ENCODE measurements at places on chromosomes 12 and 14.
A peak's percentile ranks its signal among the peaks of the same experiment; 100 is the strongest.

GRCh38 chr12:68559246-68559645 is 51.5 kb upstream of the RAP1B start:
- peak; percentile 92 for DNase-seq

DNA sequence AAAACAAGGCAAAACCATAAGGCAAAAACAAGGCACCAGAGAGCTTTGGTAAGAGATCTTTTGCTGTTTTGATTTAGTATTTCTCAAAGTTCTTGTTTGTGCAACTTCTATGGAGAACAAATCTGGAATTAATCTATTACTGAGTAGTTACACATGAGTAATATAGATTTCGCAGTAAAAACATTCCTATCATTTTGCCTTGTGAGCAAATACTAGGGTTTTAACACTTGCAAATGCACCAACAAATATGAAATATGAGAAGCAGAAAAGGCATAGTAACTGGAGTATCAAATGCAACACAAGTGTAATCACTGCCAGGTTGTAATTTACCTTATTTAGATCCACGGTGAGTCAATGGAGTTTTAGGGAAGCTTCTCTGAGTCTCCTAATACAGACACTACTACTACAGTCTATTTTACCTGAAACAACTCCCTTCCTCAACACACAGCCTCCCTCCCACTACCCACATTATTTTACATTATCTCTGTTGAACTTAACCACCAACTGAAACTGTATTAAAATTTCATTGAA is 324.1 kb downstream of the FLRT2 start:
- no peak for DNase-seq

GRCh38 chr12:11794751-11795150 is 145.3 kb downstream of the ETV6 start:
- DNase-seq = no peak

- no peak for DNase-seq
Observed at GRCh38 chr12:47041327-47041726, 38.1 kb upstream of the PCED1B start.

- DNase-seq = no peak
Observed at GRCh38 chr12:80858356-80858755, 79.4 kb downstream of the LIN7A start.

DNA sequence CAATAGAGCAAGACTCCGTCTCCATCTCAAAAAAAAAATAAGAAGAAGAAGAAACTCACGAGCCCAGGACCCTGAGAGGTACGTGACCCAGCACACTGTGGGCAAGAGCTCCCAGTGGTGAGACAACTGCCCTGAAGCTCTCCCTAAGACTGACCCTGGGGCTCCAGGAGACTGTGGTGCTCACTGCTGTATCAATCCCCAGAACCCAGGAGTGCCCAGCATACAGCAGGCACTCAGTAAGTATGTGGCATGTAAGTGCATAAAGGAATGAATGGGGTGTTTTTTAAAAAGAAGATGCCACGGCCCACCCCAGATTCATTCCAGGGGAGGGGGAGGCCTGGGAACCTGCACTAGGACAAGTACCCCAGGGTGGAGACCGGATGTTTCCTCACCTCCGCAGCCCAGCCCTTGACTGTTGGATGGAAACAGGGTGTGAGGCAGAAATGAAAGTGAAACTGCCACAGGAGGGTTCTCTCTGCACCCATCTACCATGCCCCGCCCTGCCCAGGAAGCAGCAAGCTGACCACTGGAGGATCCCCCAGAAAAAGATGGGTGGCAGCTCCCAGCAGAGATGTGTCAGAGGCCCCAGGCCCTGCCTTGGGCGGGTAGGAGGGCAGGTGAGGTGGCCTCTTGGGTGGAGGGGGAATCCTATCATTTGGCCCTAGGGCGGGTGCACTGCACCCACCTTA is 12.2 kb downstream of the ITPK1 start:
- no peak for DNase-seq

DNA sequence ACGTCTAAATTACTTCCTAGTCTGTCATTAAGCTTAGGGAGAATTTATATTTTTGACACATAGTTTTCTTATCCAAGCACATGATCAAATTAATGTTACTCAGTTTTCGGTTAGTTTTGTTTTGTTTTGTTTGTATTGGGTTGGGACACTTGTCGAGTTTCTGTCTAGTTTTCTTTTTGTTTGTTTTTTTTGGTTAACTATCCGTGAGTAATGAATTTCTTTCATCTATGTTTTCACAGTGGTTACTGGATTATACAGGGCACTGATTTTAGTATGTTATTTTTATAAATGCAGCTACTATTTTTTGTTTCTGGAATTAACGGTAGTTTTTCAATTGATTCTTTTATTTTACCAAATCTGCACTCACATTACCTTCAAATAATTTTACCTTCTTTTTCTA is 2.7 kb downstream of the KLRF1 start:
- no peak for DNase-seq

- DNase-seq = no peak
Observed at GRCh38 chr14:26527095-26527494, 70.7 kb downstream of the NOVA1 start.

GRCh38 chr14:103384450-103385151 is 614 bp upstream of the MARK3 start:
- DNase-seq = no peak

DNA sequence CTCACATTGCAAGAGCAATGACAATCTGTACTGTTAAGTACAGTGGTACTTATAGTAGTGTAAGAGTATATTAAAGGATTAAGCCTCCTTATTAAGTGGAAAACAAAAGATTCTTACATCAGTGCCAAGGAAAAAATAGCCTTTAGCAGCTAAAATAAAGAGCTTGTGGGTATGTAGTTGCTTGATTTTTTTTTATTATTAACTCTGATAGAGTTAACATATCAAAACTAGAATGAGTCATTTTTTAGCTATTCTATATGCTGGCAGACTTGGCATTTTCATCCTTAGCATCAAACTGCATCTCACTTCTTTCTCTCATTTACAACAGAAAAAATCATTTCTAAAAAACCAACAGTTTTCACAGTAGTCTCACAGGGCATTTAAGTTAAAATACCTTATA is 86.5 kb downstream of the ATP2B1 start:
- DNase-seq = no peak

DNA sequence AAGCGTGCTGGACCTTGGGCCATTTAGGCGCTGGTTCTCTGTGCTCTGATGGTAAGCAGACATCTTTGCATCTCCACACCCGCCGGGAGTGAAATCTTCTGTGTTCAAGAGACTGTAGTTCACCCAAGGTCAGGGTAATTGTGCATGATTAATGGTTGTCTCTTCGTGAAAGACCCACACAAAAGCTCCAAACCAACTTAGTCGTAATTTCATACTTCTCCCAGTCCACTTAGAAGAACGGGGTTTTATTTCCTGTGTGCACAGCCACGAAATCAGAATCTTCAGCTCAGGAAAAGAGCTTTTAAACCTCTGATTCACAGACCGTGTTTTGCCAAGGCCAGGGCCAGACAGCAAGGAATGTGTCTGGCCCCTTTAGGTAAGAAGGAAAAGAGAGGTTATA is 640.9 kb downstream of the MED13L start:
- DNase-seq = no peak

- DNase-seq = no peak
Observed at GRCh38 chr12:3815094-3815766, 58.0 kb downstream of the PARP11 start.

DNA sequence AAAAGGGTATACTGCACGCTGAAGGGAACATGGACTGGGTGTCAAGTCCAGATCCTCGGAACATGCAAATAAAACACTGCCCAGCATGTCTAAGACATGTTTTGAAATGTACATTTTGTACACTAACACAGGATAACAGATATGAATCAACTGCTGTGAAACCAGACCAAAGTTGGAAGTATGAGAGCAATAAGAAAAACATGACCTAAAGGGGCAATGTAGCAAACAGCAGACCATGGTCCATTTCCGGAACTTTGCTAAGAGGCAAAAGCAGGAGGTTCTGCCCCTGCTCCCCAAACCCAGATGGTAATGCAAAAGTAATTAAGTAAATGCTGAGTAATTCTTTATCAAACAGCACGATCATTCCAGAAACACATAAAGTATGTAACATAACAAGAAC is 125.2 kb downstream of the SLC25A21 start:
- no peak for DNase-seq

GRCh38 chr14:38880643-38881524 is 222.2 kb downstream of the SEC23A start:
- DNase-seq = no peak

DNA sequence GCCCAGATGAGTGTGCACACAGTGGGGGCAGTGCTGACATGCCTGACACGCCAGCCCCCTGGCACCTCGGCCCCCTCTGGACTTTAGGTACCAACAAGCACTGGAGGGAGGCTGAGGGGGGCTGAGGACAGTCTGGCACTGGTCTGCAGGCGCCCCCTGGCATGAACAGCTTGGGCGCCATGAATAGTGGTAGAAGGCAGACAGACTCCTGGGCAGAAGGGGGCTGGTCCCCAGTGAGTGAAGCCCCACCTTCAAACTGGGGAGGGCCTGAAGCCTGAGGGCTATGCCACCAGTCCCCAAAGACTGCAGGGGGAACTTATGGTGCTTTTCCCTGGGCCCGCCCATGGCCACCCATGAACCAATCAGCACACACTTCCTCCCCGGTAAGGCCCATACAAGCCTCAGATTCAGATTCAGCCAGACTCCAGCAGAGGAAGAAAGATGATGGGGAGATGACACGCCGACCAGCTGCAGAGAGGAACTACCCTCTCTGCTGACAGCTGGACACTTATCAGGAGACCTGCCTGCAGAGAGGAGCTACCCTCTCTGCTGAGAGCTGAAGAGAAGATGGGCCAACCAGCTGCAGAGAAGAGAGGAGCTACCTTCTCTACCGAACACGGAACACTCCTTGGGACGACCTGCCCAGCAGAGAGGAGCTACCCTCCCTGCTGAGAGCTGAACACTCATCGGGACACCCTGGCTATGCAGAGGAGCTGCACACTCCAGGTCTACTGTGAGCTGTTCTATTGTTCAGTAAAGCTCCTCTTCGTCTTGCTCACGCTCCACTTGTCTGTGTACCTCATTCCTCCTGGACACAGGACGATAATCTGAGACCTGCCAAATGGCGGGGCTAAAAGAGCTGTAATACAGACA is 324.5 kb downstream of the PCNX1 start:
- no peak for DNase-seq

GRCh38 chr12:82998509-82998908 is 311.8 kb downstream of the TMTC2 start:
- DNase-seq = no peak

- DNase-seq = no peak
Observed at GRCh38 chr12:103884316-103884715, 43.3 kb upstream of the NT5DC3 start.

DNA sequence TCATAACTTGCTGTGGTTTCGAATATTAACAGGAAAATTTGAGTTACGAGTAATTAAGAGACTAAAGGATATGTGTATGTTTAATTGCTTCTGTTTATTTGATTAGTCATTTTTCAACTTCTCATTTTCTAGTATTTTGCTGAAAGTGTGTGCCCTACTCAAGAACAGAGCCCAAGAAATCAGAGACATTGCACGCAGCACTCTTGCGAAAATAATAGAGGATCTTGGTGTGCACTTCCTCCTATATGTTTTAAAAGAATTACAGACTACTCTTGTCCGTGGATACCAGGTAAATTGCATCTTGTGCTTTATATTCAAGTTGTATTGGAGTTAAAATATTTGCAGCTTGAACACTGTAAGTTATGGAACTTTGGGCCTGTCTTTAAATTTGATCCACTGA is 50.8 kb downstream of the ARL1 start:
- no peak for DNase-seq

DNA sequence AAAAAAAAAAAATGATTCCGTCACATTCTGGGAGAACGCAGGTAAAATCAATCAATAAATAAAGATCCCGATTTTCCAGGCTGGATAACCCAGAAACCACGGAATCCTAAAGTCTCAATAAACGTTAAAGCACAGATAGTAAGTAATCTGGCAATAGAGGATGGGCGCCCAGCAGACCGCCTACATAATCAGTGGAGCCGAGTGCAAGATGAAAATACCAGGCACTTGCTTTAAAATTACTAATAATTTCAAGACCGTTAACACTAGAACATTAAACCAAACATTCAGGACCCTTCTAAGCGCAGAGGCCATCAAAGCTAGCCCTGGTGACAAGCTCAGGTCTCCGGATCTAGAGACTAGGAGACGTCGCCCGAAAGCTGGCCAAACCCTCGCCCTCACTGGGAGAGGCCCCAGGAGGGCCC is 1.2 kb upstream of the DCAF11 start:
- DNase-seq = no peak

GRCh38 chr14:67524634-67524963 is 8.5 kb upstream of the PLEKHH1 start:
- DNase-seq = no peak

DNA sequence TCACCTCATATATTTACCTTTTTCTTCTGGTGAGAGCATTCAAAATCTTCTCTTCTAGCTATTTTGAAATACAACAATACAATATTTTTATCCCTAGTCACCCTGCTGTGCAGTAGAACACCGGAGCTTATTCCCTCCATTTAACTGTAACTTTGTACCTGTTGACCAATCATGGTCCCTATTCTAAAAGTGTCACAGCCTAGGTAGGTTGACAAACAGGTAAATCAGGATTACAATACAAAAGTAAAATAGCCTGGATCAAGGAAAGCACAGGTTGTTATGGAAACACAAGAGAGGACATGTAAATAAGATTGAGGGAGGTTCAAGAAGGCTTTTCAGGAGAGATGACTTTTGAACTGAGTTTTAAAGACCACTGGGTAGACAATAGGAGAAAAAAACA is 670.9 kb downstream of the DIO2 start:
- DNase-seq = peak; percentile 27

- DNase-seq = no peak
Observed at GRCh38 chr14:104527857-104528459, 51.6 kb upstream of the C14orf180 start.

DNA sequence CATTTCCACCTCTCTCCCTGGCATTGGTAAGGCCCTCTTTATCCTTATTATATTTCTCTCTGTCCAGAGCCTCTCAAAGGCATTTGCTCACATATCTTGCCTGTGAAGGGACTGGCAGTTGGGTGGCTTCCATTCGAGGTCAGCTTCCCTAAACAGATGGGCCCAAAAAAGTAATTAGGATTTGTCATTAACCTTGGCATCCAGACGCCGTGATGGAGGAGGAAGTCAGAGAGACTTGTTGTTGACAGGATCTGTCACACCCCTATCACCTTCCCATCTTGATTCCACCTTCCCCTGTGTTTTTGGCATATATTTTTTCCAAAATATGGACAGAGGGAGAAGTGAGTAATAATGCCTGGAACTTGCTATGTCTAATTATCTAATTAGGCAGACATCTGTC is 54.0 kb upstream of the OAS1 start:
- DNase-seq = no peak

DNA sequence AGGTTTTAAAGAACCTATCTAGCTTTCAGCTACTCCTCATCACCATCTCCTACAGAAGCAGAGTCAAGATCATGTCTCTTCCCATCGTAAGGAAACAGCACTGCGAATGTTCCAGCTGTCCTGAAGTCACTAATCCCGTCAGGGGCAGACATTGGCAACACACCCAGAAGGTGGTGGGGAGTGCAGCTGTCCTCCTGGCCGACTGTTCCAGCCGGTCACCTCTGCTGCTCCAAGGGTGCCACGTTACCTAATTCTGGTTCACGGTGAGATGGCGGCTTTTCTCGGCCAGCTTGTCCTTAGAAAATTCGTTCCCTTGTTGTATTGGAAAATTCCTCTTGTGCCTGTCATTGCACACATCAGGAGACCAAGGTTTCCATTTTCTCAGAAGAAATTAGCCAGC is 196.2 kb downstream of the ZFP36L1 start:
- DNase-seq = no peak

GRCh38 chr12:48933664-48934311 is 8.5 kb upstream of the FKBP11 start:
- no peak for DNase-seq
